T-helper 1 cell (primary cell): ENCODE measurements at places on chromosomes 12 and 14.

DNA sequence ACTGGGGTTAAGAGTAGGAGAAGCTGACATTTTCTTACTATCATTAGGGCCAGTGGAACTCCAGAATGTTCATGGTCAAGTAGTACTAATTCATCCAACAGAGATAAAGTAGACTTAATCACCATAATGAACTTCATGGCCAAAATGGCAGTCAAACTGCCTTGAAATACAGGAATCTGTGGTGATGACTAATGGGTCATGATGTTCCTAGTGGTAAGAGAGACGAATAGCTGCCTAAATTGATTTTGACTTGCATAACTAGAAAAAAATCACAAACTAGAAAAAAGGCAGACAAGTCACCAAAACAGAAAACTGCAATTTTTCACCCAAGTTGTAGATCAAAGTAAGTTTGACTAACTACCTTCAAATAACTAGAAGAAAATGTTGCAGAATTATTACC lies 138.5 kb downstream of the MGAT4C start:
- no peak for DNase-seq

DNA sequence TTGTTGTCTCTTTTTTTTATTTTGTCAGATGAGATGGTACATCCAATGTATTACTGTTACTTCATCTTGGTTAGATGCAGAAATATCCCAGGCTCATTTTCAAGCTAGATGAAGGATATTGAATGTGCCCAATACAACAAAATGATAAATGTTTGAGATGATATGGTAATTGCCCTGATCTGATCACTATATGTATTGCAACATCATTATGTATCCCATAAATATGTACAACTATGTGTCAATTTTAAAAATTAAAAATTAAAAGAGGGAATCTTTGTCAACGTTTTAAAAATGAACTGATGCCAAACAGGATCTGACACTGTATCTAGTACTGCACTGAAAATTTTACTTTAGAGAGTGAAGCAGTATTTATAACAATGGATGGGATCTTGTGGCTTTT lies 78.5 kb downstream of the PPM1H start:
- no peak for DNase-seq

DNA sequence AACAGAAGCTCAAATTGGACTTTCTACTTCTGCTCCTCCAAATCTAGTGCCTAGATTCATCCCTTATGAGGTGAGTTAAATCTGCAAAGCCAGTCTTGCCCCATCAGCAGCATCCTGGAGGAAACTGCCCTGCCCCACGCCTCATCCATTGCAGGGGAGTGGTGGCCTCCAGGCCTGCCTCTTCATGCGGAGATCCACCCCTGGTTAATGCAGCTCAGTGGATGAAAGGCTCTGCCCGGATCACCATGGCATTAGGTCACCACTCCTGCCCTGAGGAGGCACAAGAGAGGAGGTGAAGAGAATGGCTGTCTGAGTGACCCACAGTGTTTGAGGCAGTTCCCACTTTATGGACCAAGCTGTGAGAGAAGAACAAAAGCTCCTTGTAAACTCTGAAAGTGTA lies 218.1 kb downstream of the C12orf75 start:
- DNase-seq: no peak

DNA sequence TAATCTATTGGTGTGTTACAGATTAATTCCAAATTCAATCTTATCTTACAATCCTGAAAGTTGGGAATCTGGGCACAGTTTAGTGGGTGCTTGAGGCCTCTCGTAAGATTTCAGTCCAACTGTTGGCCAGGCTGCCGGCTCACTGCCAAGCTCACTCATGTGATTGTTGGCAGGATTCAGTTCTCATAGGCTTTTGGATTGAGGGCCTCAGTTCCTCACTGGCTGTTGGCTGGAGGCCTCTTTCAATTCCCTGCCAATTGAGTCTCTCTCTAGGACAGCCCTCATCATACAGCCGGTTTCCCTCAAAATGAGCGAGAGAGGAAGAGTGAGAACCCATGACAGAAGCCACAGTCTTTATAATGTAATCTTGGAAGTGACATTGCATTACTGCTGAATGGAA lies 123.5 kb upstream of the FBXO33 start:
- DNase-seq: no peak

DNA sequence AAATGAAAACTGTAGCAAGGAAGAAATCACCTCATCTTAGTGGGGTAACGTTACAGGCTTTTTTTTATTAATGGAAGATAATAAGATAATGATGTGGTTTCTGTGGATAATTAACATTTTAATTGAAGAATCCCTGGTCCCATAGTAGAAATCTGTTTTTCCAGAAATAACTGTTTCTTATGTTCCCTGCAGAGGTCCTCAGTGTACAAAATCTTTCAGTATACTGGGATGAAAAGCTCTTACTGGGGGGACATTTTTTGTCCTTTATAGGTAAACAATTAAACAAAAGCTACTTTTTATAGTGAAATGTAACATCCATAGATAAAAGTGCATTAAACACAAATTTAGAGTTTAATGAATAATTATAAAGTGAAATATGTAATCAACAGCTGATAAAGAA lies 312.2 kb downstream of the ATXN7L3B start:
- no peak for DNase-seq

DNA sequence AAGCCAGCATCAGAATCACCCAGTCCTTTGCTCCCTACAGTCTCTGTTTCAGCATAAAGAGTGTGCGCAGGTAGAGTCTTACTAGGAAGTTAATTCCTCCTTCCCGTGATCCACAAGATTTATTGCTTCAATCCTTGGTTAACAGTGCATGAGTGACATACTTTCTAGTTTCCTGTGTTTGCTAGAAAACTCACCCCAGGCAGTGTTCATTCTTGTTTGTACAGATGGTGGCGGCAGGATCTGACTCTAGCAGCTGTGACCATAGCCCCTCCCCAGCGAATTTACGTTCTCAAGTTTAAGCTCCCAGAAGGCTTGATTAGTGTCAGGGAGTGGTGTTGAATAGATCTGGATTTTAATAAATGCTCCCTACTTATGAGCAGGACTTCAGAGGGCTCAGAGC lies 75.9 kb upstream of the ANO2 start:
- no peak for DNase-seq

- DNase-seq: no peak
Measured at GRCh38 chr12:92847368-92847767, 81.7 kb downstream of the EEA1 start.

- no peak for DNase-seq
Measured at GRCh38 chr14:96405677-96406076, 13.7 kb downstream of the AK7 start.

DNA sequence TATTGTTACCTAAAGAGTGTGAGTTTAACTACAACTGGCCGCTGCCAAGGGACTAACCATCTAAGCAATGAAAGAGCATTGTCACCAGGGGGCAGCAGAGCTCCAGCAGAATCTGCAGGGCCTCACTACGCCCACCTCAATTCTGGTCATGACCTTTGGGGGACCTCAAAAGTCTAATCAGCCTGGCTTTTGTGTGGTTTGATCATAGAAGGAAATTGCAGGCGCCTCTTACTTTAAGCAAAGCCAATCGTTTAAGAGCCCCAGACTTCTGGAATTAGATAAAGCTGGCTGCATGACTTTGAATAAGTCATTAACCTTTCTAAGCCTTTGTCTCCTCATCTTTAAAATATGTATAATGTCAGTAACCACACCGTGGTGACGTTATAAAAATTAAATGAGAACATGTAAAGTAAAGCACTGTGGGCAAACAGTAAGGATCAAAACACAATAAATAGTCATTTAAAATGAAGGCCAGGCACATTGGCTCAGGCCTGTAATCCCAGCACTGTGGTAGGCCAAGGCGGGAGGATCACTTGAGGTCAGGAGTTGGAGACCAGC lies 58.6 kb downstream of the TBX3 start:
- no peak for DNase-seq

DNA sequence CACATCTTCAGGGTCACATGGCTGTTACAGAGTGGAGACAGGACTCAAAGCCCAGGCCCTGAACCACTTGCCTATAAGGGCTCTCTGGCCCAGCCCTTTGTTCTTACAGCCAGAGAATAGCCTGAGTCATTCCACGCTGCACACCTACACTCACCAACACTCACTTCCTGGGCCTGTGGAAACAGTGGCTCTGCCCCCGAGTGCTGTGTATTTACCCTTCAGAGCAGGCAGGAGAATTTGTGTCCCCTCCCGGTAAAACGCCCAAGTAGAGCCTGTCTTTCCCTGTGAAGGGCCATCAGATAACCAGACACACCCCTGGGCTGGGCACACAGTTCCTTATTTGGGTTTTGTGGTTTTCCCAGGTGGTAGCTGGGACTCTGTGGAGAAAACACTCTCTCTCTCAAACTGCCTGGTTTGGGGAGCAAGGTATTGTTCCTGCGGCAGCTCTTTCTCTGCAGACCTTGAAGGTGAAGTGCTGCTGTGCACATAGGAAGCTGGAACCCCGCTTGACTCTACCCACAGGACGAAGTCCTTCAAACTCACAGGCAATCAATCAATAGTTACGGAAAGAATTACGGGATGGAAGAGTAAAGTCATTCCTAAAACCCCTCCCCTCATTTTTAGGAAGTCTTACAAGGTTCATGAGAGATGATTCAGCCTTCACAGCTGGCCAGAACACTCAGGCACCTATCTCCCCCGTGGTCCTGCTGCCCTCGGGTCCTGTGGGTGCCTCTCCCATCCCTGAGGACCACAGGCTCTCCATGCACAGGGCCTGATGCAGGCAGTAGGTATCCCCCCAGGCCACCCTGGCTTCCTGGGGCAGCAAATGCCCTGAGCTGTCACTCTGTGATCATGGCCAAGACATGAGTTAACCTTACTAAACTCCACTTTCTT lies 20.3 kb downstream of the FIGNL2 start:
- DNase-seq: peak; percentile 66

DNA sequence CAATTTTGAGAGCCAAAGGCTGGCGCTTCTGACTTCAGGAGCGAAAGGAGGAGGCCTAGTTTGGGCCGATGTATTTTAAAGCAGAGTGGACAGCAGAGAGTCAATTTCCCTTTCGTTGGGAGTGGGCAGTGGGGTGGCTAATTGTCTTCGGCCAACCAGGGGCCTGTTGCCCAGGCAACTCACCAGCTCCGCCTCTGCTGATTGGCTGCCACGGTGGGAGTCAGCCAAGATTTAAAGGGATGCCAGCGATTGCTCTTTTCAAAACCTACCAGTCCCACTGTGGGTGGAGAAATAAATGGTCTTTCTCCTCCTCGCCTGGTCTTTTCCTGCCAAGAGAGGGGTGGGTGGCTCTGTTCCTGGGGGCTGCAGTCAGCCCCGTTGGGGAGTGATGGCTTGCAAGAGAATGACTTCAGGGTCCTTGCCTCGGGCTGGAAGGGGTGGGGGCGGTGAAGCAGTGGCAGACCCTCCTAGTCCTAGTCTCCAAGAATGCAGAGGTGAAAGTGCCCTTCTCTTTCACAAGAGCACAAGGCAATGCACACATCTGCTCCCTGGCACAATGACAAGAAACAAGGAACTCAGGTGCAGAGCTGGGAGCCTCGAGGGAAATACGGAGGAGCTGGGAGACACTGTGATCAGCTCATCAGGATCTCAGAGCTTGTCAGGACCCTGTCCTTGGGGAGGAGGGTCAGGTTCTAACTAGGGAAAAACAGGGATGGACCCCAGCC lies 37.7 kb downstream of the RASAL1 start:
- DNase-seq: no peak

- DNase-seq: no peak
Measured at GRCh38 chr14:63039866-63040265, 5.4 kb downstream of the KCNH5 start.

DNA sequence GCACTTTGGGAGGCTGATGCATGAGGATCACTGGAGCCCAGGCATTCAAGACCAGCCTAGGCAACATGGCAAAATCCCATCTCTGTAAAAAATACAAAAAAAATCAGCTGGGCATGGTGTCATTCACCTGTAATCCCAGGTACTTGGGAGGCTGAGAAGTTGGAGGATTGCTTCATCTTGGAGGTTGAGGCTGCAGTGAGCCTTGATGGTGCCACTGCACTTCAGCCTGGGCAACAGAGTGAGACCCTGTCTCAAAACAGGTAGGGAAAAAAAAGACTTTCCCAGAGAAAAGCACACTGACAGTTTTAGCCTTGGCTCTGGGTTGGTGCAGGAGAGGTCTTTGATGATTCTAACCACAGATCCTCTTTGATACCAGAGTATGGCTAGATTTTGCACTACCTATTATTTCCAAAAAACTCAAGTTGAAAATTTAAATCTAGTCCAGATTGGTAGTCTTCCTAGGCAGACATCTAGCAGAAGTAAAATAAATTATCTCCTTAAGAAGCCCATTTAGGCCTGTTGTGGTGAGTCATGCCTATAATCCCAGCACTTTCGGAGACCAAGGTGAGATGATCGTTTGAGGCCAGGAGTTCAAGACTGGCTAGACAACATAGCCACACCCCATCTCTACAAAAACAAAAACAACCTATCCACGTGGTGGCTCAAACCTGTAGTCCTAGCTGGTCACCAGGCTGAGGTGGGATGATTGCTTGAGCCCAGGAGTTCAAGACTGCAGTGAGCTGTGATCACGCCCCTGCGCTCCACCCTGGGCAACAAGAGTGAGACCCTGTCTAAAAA lies 18.6 kb downstream of the LARP4 start:
- no peak for DNase-seq

DNA sequence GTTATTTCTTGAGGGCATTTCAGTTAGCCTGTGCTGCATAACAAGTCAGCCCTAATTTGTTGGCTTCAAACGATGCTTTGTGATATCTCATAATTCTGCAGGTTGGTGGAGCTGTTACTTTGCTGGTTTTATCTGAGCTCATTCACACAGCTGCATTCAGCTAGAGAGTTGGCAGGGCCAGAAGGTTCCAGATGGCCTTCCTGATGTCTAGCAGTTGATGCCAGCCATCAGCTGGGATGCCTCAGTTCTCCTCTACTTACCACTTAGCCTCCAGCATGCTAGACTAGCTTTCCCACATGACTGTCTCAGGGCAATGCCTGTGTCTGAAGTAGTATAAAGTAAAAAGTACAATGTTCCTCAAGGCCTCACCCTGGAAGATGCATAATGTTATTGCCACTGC lies 130.6 kb downstream of the SLC35F4 start:
- DNase-seq: no peak

DNA sequence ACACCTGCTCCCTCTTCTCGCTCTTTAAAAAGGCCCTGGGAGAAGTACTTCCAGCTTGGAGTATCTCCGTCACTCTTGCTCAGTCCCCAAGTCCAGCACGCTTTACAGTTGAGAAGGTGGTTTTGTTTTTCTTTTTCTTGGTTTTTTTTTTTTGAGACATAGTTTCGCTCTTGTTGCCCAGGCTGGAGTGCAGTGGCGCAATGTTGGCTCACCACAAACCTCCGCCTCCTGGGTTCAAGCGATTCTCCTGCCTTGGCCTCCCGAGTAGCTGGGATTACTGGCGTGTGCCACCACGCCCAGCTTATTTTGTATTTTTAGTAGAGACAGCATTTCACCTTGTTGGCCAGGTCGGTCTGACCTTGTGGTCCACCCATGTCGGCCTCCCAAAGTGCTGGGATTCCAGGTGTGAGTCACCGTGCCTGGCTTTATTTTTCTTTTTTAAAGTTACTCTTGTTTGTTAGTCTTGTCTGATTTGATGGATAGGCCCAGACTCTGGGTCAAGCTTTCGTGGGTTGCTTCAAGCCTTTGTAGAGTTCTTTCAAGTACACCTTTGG lies 1.9 kb downstream of the TDRD9 start:
- no peak for DNase-seq

DNA sequence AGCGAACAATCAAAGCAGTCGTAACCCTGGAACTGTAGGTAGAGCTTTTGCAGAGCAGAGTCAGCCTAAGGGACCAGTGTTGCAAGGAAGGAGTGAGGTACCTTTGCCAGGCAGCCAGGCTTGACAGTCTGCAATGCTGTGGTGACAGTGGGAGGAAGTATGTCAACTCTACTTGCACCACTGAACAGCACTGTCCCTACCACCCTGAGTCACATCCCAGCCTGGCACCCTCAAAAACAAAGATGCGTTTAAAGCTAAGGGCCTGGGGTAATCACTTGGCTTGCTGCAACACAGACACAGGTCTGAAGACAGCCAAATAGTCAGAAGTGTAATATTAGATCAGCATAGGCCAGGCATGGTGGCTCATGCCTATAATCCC lies 141.9 kb downstream of the DPF3 start:
- DNase-seq: no peak
